COLO829 (cell line): ENCODE measurements at places on chromosomes 6 and 20.

GRCh38 chr20:62002882-62003480, 62.7 kb downstream of the TAF4 start:
- no peak for DNase-seq

GRCh38 chr20:35295058-35295457, 2.8 kb upstream of the FAM83C start:
- no peak for DNase-seq

GRCh38 chr20:37764333-37764935, 70.6 kb downstream of the CTNNBL1 start:
- DNase-seq = no peak

- DNase-seq = no peak
Observed at GRCh38 chr6:139536751-139537617, 162.5 kb upstream of the CITED2 start.

DNA sequence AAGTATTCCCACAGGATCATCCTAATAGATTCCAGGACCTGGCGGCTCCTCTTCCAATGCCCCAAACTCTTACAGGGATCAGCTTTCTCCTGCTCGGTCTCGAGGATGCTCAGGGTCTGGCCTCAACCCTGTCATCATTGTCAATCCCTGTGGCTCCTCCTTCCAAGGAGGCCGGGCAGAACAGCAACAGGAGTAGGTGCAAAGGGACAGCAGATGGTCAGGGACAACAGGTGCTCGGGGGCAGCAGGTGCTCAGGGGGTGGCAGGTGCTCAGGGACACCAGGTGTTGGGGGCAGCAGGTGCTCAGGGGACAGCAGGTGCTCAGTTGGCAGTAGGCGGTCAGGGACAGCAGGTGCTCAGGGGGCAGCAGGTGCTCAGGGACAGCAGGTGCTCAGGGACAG, 84.8 kb downstream of the TTLL2 start:
- no peak for DNase-seq

DNA sequence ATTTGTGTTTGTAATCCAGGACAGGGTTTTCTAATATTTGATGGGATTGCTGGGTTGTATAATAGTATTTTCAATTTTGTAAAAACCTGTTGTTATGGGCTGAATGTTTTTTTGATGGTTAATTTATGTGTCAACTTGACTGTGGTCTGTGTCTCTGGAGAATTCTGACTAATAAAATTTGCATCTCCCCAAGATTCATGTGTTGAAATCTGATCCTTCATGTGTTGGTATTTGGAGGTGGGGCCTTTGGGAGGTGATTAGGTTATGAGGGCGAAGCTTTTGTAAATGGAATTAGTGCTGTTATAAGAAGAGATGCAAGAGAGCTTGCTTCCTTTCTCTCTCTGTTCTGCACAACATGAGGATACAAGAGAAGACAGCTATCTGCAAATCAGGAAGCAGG, 48.7 kb upstream of the SAMD5 start:
- DNase-seq = no peak

- no peak for DNase-seq
Observed at GRCh38 chr6:39493777-39494176, 171.3 kb upstream of the KCNK16 start.

GRCh38 chr6:140039364-140039763, 664.9 kb upstream of the CITED2 start:
- DNase-seq = no peak

GRCh38 chr6:16725145-16725864, 36.0 kb downstream of the ATXN1 start:
- peak; percentile 42 for DNase-seq

- DNase-seq = no peak
Observed at GRCh38 chr6:106509420-106510089, 119.7 kb downstream of the RTN4IP1 start.

GRCh38 chr6:64249115-64249514, 613.5 kb downstream of the PHF3 start:
- peak; percentile 6 for DNase-seq

DNA sequence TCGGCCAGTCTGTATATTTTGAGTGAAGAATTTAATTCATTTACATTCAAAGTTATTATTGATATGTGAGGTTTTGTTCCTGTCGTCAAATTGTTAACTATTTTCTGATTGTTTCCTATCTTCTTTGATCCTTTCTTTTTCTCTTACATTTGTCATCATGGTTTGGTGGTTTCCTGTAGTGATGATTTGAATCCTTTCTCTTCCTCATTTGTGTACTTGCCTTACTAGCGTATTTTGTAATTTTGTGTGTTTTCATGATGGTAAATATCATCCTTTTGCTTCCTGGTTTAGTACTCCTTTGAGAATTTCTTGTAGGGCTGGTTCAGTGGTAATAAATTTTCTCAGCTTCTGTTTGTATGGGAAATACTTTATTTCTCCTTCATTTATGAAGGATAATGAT, 151.7 kb upstream of the CEP162 start:
- no peak for DNase-seq

DNA sequence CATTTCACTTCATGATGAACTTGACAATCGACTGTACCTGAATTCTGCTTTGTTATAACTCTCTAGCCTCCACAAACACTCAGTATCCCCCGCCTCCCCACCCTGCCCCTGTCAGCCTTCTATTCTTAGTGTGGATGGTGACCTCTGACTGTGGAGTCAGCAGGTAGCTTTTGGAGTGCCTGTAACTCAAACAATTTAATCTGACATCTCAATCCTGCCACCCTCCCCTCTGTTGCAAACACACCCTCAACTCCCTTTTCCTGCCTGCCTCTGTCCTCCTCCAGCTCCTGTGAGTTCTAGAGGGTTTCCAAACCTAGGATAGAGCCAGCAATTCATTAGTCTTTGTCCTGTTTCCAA, 20.3 kb downstream of the DAAM2 start:
- no peak for DNase-seq

DNA sequence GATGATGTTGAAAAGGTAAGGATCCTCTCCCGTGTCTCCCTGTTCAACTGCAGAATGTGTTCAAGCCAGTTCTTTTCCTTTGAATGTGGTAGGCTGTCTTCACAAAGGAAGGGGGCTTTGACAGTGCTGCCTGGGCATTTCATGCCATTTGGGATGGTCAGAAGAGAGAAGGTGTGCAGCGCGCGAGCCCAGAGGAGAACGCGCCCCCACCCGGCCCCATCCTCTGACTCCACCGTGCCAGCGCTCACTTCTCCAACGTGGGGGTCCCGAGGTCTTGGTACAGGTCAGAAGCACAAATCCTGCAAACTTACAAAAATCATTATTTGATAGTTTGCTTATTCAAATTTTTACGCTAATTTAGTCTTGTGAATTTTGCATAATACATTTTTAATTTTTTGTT, 14.4 kb downstream of the ENTPD6 start:
- no peak for DNase-seq

DNA sequence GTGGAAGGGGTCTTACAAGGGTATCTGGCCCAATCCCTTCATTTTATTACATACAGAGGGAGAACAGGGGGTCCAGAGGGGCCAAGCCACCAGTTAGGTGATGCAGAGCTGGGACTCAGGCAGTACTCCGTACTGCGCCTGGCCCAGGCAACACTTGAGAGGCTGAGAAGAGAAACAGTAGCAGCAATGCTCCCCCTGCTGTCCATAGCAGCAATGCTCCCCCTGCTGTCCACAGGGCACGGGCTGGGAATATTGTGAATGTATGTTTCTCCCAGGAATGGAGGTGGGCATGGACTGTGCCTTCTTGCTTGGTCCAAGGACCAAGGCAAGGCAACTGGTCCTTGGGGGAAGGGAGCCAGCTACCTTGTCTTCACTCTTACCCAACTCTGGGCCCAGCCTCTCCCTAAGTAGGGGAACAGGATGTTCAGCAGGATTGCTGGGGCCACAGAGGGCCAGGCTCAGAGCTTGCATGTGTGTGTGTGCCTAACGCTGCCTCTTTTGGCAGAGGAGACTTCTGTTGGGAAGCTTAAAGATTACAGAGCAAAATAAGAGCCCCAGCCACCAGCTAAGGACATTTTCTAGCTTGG, 14.8 kb upstream of the FAM83C start:
- peak; percentile 69 for DNase-seq

- DNase-seq = no peak
Observed at GRCh38 chr20:58466729-58467571, 48.2 kb downstream of the APCDD1L start.

DNA sequence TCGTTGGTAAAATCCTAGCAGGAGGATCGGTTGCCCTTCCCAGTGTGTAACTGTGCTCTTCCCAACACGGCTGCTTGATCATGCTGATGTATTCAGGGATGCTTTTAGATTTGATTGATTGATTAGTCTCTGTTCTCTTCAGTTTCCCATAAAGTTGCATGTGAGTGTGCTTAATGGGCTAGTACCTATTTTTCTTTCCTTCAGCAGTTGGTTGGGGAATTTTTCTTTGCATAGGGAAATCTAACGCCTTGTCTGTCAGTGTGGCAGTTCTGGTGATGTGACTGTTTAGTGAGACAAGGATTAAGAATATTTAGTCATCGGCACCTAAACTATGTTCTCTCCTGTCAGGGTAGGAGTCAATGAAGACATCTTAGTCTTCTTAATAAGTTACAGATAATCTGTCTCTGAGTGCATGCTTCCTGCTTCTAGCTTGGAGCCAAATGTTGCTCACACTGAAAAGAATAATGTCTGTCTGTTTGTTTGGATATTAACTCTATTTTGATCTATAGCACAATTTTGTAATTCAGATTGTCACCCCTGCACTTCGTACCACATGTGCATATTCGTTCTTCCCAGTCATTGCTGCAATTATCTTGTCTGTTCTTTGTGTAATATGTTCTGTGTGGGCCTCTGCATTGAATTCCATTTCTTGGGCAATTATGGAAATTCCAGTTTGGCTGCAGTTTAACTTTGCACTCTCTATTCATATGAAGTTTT, 169.9 kb downstream of the EDN1 start:
- no peak for DNase-seq

GRCh38 chr6:168089186-168090063, 10.4 kb upstream of the FRMD1 start:
- DNase-seq = no peak

GRCh38 chr20:58854638-58855471, 2.3 kb downstream of the GNAS start:
- no peak for DNase-seq

DNA sequence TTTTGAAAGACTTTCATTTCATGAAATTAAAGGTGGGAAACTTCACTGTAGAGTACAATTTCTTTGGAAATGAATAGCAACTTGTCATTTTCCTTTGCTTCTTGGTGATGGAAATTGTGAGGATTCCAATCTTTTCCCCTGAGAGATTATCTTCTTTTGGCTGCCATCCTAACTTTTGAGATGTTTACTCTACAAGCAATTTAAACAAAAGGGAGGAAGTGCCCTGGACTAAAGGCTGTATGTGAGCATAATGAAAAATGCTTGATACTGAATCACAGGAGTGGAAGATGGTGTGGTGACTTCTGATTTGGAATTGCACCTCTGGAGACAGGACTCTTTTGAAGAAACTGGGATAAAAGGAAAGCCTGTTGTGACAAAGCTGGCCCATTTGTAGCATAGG, 43.1 kb upstream of the JAG1 start:
- DNase-seq = peak; percentile 46

- no peak for DNase-seq
Observed at GRCh38 chr20:3728354-3728753, 4.1 kb upstream of the HSPA12B start.

- no peak for DNase-seq
Observed at GRCh38 chr6:47679322-47679906, 19.0 kb upstream of the ADGRF4 start.

GRCh38 chr6:66986940-66987339, 1279.9 kb upstream of the EYS start:
- no peak for DNase-seq

- no peak for DNase-seq
Observed at GRCh38 chr20:62069741-62070216, 4.1 kb upstream of the TAF4 start.

- no peak for DNase-seq
Observed at GRCh38 chr6:106637051-106637716, 7.8 kb downstream of the QRSL1 start.

DNA sequence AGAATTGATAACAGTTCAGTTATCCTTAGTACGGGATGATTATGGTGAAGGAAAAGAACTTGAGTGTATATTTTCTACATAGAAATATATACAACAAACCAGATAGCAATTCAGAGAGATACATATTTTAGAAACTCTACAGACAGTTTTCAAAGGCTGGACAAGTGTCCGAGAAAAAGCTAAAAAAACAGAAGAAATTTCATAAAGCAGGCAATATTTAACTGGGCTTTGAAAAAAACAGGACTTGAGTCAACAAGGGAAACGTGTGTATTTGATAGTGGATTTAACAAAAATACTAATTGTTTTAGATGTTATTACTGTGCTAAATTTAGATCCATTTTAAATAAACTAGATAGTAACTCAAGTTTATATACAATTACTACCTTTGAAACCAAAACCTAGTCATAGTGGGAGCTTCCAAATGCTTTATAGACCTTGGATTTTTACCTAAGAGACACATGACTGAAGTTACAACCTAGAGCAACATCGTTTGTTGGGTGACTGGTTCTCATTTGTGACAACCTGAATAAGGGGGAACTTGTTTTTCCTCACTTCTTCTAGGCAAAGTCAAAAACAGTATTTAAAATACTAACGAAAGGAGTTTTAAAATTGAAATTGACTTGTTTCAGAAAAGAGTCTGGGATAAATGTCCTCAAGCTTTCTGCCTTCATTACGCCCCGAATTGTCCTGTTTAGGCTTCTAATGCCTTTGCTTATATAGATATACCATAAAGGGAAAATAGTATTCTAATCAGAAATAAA, 116.7 kb upstream of the PRSS16 start:
- DNase-seq = no peak

- no peak for DNase-seq
Observed at GRCh38 chr20:50280851-50281655, 90.4 kb downstream of the CEBPB start.
